ENCODE measurements at places on chromosomes 7 and 10.

DNA sequence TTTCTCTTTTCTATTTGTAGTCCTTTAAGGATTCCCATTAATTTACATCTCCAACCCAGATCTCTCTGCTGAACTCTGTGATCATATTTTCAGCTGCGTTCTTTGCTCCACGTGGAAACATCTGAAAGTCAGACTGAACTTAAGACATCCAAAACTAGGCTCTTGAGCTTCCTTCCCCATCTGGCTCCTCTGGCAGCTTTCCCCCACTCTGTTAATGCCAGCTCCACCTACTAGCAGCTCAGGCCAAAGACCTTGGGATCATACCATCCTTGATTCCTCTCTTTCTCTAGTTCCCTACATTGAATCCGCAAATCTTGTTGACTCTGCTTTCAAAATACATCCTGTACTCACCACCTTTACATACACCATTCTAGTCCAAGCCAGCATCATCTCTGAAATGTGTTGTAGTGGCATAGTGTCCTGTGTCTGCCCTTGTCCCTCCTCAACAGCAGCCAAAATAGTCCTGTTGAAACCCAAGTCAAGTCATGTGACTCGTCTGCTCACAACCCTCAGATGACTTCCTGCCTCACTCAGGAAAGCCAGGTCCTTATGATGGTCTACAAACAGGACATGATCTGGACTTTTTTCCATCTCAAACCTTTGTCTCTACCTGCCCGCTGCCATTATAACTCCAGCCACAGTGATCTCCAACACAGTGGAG, 7.0 kb downstream of the REEP3 start:
- DNase-seq: no peak

DNA sequence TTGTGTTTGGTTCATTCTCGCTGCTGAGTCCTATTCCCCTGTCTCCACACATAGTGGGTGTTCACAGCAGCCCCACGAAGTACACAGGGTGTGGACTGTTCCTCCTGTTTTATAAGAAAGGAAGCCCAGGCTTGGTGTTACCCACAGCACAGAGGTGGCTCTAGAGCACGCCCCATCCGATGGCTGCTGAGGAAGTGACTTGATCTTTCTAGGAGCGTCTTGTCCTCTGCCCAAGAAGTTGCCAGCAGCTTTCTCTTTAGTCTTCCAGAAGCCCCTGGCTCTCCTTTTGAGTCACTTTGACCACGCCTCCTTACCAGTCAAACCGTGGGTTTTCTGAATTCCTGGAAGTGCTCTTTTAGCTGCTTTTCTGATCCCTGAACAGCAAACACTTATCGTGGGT, 94.0 kb downstream of the GRK5 start:
- no peak for DNase-seq

- DNase-seq: peak; percentile 30
These were observed 69.8 kb downstream of the CDK6 start for GRCh38 chr7:92766461-92767003.

DNA sequence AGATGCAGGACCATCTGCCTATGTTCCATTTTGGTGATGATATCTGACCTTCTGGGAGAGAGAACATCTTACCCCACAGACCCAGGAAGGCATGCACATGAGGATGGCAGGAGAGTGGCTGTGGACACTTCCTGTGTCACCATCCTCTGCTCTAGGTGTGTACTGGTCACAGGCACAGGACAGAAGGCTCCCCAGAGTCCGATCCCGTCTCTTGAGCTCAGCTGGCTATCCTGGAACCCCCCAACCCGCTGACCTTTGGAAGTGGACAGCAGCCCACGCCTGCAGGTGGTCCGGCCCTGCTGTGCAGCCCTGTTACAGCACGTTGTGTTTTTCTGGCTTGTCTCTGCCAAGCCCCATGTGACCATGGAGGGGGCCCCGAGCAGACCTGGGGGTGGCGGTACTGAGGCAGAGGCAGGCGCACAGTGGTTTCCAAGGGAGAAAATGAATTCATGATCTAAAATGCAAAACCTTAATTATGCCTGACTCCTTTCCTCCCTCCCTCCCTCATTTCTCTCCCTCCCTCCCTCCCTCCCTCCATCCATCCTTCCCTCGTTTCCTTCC, 178.8 kb downstream of the CUX1 start:
- DNase-seq: no peak

DNA sequence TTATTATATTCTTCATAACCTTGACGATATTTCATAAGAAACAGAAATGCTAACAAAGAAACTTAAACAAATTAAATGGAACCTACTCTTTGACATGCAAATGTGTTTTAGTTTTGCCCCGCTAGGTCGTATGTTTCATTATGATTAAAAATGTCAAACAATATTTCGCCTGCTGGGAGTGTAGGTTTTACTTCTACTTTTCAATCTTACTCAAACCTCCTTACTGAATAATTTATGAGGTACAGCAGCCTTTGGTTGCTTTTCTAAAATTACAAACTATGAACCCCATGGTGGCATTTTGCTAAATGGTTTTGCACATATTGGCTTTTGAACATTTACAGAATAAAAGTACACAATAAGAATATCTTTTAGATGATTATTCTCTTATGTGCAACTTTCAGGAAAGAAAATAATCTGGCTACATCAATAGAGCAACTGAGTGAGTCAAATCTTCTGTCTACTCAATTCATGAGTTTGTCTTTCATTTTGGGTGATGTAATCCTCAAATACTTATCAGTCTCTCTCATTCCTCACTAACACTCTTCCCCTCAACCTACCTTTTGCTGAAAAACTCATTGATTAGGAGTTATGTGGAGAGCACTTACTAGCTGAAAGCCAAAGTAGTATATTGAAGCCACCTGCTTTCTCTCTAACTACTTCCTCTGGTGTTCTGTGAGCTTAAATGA, 1226.4 kb downstream of the XPNPEP1 start:
- no peak for DNase-seq

DNA sequence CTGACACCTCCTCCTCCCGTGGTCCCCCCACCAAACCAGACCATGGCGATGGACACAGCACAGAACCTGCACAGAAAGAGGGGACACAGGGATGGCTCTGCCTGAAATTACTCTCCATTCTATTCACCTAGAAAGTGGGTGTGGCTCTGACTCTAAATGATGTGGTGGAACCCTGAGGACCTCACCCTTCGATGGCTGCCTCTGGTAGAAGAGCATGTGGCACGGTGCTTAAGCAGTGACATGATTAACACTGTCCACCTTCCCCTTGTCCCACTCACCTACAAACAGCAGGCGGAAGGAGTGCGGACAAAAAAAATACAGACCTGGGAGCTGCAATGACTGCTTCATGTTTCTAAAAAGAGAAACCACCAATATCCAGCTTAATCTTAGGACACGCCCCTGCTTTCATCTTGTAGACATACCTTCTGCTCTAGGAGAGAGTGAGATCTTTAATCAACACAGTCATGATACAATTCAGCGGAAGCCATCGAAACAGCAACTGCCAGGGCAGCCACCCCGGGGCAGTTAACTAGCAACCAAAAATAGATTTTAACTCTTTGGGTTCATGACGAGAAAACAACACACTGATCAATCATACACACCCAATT, 11.4 kb downstream of the JCAD start:
- DNase-seq: no peak

DNA sequence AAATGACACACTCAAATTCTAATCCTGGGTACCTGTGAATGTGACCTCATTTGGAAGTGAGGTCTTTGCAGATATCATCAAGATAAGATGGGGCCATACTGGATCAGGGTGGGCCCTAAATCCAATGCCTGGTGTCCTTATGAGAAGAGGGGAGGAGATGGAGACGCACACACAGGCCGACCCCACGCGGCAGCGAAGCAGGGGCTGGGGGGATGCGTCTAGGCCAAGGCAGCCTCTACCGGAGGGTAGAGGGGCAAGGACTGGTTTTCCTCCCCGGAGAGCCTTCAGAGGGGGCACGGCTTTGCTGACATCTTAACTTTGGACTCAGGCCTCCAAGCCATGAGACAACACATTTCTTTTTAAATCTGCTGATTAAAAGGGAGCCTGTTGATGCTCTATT, 33.3 kb downstream of the DPYSL4 start:
- no peak for DNase-seq

GRCh38 chr10:7196284-7196683, 214.6 kb downstream of the SFMBT2 start:
- DNase-seq: no peak

GRCh38 chr7:129828989-129829736, 123.6 kb downstream of the UBE2H start:
- no peak for DNase-seq

DNA sequence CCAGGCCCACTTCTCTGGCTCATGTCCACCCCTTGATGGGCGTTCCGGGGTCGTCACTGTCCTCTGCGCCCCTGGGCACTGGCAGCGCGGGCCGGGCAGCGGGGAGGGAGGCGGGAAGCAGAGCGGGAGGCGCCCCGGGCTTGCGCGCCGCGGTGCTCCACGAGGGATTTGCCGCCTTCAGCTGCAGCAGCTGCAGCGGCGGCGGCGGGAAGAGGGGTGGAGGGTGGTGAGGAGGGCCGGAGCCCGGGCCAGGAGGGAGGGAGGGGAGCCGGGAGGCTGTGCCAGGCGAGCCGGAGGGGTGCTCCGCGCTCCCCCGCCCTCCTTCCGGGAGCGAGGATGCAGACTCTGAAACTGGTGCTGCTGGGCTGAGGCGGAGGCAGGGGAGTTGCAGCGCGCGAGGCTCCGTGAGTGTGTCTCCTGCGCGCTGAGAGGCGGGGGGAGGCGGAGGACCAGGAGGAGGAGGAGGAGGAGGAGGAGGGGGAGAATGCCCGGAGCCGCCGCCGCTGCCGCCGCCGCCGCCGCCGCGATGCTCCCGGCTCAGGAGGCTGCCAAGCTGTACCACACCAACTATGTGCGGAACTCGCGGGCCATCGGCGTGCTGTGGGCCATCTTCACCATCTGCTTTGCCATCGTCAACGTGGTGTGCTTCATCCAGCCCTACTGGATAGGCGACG, at the start of gene LHFPL3:
LHFPL3 (plus strand) TSS at position 308 of the 674 bp plus-strand sequence.
- no peak for DNase-seq

GRCh38 chr10:110864662-110865140, 7.0 kb upstream of the PDCD4 start:
- no peak for DNase-seq

- DNase-seq: peak; percentile 58
These were observed 44.8 kb downstream of the GNAT3 start for GRCh38 chr7:80467069-80467468.

- no peak for DNase-seq
These were observed 81.2 kb upstream of the GDF10 start for GRCh38 chr10:47218803-47219202.

DNA sequence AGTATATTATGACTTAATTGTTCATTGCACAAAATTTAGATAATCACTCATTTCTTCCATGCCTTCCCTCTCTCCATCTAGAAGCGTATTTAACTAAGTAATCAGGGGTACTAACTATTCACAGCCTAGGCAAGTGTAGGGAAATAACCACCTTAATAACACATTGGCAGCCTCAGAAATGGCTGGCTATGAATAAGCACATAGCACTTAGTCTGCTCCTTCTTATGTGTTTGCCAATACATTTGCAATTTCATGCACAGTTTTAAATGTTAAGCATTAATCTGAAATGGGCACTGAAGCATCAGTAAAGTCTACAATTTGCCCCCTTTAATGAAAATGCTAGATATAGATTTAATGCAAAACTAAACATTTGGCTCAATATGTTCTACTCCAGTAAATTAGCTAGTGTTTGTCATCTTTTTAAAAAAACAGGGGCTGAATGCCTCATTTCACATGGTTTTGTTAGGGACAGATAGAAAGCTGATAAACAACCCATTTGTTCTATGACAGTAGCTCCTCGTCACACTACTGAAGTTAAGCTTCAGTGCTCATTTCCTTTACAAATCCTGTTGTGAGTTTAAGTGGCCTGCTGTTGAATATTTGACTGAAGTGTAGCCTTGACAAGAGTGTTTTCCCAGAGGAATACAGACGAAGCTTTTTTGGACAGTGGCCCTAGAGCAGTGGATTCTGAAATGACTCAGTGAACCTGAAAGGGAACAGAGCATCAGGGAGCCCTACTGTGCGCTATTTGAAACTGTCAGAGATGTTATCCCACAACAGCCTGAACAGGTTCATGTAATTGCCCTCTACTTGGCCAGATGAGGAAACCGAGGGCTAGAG, 30.5 kb downstream of the HHEX start:
- DNase-seq: no peak

DNA sequence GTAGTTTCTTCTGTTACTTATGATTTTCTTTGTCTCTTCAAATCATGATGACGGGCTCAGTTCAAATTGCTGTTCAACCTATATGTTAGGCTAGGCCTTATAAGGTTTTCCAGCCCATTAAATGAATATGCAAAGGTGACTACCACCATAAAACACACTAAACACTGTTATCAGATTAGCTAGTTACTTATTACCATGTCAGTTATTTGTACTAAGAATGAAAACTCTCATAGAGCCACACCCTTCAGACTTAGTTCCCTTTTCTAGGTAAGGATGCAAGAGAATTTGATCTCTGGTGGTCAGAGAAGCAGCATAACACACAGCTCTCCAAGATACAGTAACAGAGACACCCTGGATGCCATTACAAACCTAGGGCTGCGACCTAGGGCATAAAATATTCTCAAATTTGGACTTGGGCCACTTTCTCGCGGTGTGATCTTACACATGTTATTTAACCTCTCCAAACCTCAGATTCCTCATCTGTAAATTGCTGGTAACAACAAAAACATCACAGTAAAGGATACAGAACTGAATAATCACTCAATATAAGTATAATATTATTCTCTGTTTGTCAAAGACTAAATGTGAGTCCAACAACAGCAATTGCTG, 35.6 kb downstream of the ANKMY2 start:
- DNase-seq: no peak

DNA sequence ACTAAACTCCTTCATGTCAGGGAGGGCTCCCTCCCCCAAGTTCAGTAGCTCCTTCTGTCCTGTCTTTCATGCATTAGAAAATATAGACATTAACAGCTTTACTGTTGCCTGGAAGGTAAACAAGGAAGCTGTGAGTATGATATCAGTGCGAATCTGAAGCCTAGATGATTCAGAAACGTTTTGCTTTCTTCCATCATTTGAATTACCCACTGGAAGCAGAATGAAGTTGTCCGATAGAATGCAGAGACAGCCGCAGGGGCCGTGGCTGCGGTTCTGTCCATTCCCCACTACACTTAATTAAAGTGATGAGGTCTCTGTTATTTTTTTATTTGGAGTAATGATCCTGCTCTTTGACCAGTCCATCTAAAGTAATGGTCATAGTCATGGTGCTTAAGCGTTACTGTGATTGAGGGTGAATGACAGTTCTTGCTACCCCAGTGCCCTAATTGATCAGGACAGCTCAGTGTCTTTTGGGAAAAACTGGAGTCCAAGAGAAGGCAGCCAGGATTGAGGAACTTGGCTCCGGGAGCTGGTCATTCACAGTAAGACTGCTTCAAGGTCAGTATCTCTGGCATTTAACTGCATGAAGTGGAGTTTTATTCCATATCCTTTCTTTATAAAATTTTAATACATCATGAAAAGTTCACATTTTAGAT, 69.9 kb downstream of the PTPRE start:
- DNase-seq: no peak

- no peak for DNase-seq
These were observed 15.1 kb downstream of the FZD8 start for GRCh38 chr10:35626971-35627507.
